ENCODE measurements at places on chromosomes 11 and 22.

GRCh38 chr22:49261616-49262015 lies 566.1 kb downstream of the BRD1 start:
- DNase-seq, result no peak

DNA sequence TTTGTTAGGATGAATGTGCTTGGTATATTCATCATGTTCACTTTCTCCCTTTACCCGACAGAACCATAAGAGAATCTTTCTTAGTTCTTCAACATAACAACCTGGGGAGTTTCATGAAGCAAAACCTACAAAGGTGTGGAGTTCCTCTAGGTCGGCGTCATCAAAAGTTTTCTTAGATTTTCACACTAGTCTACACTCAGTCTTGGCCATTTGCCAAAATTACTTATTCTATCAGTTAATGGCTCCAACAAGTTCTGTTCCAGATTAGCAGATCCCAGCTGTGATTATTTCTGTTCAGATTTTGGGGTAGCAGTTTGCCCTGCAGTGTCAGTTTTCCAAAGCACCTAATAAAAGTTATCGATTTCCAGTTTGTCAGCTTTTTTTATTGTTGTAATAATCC lies 935.8 kb upstream of the RAG2 start:
- no peak for DNase-seq

DNA sequence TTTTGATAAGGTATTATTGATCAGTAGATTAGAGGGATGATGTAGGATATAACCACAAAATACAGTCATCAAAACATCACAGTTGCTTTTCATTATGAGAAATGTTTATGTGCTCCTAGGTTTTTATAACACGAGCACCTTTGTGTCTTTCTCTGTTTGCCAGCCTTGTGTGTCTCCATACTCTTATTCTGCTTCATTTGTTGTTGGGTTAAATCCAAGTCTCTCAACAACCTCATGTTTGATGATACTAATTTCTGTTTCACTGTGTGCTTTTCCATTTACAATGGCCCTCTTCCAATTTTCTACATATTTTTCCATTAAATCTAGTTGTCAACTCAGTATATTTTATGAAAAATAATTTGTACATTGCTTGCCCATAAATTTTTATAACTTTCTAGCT lies 107.7 kb upstream of the POU2AF2 start:
- no peak for DNase-seq

DNA sequence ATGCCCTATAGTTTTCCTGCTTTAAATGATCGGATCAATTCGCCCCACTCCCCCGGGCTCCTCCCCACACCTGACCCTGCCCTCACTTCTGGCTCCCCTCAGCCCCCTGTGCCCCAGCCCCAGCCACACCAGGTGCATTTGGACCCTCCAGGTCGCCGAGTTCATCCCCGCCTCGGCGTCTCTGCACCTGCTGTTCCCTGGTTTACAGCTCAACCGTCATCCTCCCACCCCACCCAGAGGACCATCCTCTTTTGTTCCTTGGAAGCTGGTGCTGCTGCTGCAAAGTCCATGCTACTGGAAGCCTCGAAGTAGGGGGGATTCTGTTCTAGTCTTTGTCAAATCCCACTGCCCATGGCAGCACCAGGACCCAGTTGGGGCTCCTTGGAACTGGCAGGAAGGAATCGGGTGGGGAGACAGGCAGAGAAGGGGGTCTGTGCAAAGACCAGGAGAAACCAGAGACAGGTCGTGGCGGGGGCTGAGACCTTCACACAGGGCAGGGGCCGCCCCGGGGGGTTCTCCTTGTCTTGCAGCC lies 4.5 kb upstream of the MUC5B start:
- no peak for DNase-seq

DNA sequence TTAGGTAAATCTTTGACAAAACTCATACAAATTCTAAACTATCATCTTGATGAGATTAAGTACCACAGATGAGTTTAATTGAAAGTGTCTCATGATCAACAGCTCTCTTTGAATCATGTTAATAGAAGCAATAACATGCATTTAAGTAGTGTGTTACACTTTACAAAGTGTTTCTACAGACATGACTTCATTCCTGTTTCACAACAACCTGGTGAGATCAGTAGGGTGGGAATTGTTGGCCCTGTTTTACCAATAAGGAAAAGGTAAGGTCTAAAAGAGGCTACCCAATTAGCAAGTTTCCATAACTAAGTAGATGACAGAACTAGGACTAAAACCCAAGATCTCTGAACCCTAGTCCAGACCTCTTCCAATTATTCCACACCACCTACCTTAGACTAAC lies 12.7 kb upstream of the PRSS23 start:
- DNase-seq, result no peak

DNA sequence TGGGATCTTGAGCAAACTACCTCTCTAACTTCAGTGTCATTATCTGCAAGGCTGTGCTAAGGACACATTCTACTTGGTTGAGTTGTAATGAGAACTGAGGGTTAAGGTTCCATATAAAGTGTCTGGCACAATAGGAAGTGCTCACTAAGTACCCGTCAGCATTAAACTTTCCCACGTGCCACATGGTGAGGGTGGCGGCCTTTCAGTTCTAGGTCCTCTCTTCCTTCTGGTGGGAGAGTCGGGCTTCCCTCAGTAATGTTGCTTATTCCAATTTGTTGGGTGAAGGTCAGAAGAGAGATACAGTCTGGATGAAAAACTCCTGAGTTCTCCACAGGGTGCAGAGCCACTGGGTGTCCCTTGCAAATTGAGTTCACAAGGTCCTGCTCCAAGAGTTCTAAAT lies 4.6 kb upstream of the CD6 start:
- no peak for DNase-seq

DNA sequence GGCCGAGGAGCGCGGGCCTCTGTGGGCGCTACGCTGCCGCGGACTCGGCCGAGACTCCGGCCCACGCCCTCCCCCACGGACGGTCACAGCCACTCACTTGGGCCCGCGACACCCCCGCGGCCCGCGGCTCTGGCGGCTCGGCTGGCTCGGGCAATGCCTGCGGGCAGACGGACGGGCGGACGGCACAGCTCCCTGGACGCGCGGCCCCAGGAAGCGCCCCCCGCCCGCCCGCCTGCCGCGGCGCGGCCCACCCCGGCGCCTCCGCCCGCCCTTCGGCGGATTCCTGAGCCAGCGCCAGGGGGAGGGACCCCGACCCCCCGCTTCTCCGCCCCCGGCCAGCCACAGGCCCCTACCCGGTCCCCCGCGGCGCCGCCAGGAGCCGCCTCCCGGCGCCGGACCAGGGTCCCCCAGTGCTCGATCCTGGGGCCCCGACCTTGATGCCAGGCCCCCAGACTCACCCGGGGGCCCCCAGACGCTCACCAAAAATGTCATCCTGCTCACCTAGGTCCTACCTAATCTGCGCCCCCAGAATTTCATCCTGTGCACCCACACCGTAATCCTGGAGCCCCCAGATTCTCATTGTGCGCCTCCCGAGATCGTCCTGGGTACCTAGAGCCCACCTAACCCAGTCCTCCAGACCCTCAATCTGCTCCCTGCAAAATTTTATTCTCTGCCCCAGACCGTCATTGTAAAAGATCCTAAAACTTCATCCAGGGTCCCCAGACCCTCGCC lies at the start of gene EFEMP2:
Gene EFEMP2, minus strand, starts transcription at position 215 of the 732 bp plus-strand sequence. CDS start 446 bp downstream, outside the sequence.
- DNase-seq, result no peak

Measured in stimulated activated CD4-positive, alpha-beta T cell treated with anti-CD3 and anti-CD28 coated beads, TNF-alpha, amount 100 ng/mL, for 48 hours (primary cell).